NCI-H460 (cell line): ENCODE measurements at places on chromosomes 12 and 14. TPM values are rescaled to one million over a fixed set of nuclear protein-coding genes. Genes with fewer than 3 reads are reported as not detected.

RNASE3 gene
- not detected in 2 replicates for total RNA-seq

RERG gene
- total RNA-seq: not detected in 2 replicates

CDKL1 gene
- total RNA-seq: 65.5 and 157 TPM in 2 replicates

- no peak for DNase-seq
Observed at GRCh38 chr12:68080577-68080976, 79.0 kb downstream of the IFNG start.

DNA sequence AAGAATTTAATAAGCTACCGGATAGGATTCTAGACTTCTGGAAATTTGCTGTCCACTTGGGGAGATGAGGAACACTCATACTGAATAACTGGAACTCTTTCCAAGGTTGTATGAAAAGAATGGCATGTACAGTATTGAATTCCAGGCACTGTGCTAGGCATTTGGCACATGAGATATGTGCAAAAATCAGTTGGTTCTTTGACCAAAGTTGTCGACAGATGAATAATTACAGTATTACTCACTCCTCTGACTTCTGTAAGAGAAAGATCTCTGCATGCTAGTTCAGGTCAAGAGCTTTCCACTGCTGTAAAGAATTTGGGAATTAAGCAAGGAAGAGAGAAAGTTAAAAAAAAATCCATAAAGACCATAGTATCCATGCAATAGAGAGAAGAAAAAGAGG, 764.7 kb downstream of the BCL11B start:
- no peak for DNase-seq

DNA sequence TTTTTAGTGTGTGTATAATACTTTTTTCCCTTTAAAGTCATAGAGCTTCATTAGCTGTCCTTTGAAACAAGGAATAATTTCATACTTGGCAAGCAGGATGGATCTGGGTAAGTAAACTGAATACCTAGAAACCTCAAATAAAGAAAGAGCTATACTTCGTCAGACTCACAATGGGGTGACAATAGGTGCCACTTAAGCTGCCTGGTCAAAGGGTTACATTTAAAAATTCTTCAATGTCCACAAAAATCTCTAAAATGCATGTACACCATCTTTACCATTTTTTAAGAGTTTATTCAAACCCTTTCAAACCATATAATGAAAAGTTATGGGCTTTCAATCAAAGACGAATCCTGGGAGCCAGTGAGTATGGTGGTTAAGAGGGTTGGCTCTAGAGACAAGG, 3.1 kb downstream of the GIT2 start:
- DNase-seq: no peak

DNA sequence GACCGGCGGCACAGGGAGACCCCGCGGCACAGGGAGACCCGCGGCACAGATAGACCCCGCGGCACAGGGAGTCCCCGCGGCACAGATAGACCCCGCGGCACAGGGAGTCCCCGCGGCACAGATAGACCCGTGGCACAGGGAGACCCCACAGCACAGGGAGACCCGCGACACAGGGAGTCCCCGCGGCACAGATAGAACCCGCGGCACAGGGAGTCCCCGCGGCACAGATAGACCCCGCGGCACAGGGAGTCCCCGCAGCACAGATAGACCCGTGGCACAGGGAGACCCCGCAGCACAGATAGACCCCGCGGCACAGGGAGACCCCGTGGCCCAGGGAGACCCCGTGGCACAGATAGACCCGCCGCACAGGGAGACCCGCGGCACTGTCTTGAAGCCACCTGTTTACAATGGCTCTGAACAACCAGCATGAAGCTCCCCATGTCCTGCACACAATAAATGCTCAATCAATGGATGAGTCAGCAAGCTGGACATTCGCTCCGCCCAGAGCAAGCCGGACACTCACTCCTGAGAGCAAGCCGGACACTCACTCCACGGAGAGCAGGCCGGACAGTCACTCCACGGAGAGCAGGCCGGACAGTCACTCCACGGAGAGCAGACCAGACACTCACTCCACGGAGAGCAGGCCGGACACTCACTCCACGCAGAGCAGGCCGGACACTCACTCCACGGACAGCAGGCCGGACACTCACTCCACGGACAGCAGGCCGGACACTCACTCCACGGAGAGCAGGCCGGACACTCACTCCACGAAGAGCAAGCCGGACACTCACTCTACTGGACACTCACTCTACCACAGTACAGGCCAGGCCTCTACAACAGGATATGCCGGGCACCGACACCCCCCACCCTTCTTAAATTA, 121.9 kb downstream of the RFLNA start:
- no peak for DNase-seq

DNA sequence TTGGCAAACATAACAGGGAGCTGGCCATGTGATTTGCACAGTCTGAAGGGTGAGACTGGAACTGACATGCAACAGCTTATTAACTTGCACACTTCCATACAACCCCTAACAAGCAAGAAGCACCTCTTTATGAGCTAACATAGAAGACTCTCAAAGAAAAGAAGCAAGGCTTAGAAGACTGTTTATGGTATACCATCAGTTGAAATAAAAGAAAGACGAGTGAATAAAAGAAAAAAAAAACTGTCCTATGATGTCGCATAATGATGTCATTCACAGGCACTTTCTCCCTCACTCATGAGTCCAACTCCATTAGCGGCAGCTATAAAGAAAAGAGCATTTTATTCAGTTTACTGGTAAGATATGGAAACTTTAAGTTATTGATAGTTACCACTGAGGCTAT, 3.3 kb upstream of the MDM1 start:
- DNase-seq: no peak

DNA sequence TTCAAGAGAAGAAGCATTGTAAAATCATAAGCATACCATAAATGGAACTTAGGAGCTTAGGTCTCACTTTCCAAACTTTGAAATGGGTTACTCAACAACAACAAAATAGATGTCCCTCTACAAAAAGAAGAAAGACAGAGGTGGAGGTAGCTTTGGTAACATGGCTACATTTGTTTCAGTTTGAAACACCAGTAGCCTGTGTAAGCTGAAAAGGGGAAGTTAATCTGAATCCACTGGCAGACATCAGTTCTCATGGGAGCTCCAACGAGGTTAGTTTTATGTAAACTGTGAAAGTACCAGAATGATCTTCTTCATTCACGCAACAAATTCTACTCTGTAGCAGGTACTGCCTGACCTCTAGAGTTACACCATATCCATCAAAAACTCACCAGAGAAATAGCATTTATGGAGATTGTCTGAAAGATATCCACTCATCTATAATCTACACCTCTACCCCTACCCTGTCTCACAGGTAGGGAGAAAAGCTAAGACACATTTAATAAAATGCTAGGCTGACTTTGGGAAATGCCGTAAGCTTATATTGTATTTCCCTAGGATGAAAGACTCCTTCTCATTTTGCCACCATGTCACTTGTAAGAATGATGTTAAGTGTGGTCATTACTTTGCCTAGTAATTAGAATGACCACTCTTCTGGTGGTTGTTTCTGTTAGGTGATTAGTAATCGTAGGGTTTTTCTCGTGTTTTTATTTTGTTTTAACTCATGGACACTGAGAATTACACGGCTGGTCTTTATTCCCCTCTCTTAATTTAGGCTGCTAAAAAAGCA, 224.1 kb downstream of the ASCL1 start:
- DNase-seq: no peak

GRCh38 chr12:57904848-57905811, 36.2 kb upstream of the ATP23 start:
- DNase-seq: peak; percentile 87

- no peak for DNase-seq
Observed at GRCh38 chr14:70008284-70009262, 129.4 kb downstream of the SMOC1 start.

DNA sequence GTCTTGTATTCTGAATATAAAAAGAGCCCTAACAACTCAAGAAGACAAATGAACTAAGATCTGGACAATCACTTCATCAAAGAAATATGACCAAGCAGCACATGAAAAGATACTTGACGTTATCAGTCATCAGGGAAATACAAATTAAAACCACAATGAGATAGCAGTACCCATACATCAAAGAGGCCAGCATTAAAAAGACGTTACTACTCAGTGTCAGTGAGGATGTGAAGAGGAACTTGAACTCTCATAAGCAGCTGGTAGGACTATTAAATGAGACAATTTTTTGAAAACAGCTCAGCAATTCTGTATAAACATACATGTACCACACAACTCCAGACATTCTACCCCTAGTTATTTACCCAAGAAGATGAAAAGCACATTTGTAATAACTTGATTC, 55.9 kb downstream of the FERMT2 start:
- no peak for DNase-seq

GRCh38 chr12:82955043-82955442, 268.3 kb downstream of the TMTC2 start:
- no peak for DNase-seq
